ENCODE measurements at places on chromosomes 4 and X. TPM values are rescaled to one million over a fixed set of nuclear protein-coding genes. Genes with fewer than 3 reads are reported as not detected.

DNA sequence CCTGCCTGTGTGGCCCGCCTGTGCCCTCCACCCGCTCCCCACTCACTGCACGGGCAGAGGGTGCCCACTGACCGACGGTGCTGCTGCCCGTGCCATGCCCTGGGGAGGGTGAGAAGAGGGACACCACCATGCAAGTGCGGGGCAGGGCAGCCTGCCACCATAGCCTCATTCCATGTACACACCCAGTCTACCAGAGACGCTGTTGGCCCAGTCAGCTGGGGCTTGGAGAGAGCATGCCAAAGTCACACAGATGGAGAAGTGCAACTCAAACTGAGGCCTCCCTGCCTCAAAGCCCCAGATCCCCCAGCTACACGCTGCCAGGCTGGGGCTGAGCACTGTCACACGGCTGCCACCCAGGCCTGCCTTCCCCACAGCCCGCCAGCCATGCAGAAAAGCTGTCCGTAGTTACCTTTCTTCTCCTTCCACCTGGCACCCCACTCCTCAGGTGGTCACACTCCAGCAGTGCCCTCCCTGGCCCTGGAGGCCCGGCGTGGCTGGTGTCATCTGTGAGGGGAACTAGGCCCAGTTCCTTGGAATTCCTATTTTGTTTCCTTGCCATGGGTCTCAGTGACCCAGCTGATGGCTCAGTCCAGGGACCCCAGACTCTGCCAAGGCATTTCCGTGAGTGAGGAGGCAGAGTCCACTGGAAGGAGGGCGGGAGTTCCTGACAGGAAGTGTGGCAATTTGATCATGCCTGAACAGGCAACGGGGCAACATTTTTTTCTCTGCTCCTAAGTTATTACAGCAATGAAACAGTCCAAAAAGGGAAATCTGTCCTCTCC lies at the start of gene SLC2A9:
SLC2A9 (minus strand) TSS at position 627 of the 782 bp plus-strand sequence; CDS start at position 559, 68 bp downstream.
- H3K27me3 ChIP-seq: no peaks in the 10 kb centered on the region
- H3K36me3 ChIP-seq: no peaks in the 10 kb centered on the region
- H3K4me1 ChIP-seq: peaks cover 57% of the 10 kb centered on the region

FAM47A gene
- total RNA-seq: not detected

DNA sequence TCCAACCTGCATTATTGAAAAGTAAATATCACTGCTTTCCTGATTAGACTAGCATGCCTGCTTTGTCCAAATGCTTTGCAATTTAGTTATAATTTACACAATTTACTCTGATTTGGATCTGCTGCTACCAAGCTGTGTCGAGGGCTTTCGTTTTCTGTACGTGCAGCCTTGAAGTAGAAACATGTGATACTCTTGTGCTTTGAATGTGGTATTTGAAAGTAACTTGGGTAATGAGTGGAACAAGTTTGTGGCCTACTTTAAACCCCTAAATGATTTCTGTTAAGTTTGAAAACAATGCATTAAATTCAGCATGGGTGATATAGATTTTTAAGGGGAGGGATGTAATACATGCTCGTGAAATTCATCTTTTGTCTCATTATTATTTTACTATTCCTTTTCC lies 240.7 kb downstream of the IQCM start:
- DNase-seq: no peak
- no peak overlapping the region for H3K27ac ChIP-seq
- no peak overlapping the region for H3K4me3 ChIP-seq
- H3K36me3 ChIP-seq: no peaks in the 10 kb centered on the region

DNA sequence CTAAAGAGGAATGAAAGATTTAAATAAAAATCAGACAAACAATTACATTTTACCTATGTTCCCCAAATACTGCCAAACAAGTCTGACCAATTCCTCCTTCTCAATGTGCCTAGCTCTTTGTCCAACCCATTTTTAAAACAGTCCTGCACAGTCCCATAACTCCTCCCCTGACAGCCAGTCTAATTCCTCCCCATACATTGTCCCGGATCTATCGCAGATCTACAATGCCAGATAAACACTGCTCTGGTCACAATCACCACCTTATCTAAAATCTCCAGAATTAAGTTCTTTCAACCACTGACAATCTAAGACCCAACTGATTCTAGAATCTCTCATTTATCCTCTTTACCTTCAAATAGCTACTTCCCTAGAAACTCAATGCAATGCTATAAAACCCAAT lies 176.0 kb downstream of the APBB2 start:
- H3K27me3 ChIP-seq: no peaks in the 10 kb centered on the region
- no peak overlapping the region for H3K27ac ChIP-seq
- H3K4me1 ChIP-seq: no peaks in the 10 kb centered on the region
- H3K36me3 ChIP-seq: no peaks in the 10 kb centered on the region

KLHL4 gene
- total RNA-seq: 0.50 TPM

- no peak overlapping the region for H3K4me3 ChIP-seq
- no peaks in the 10 kb centered on the region for H3K27me3 ChIP-seq
- DNase-seq: no peak
- peaks cover 2% of the 10 kb centered on the region for H3K36me3 ChIP-seq
- H3K27ac ChIP-seq: no peak overlapping the region
- no peaks in the 10 kb centered on the region for H3K4me1 ChIP-seq
Measured at GRCh38 chrX:154068560-154068959, 29.0 kb downstream of the MECP2 start.

UGT8 gene
- not detected for total RNA-seq

DNA sequence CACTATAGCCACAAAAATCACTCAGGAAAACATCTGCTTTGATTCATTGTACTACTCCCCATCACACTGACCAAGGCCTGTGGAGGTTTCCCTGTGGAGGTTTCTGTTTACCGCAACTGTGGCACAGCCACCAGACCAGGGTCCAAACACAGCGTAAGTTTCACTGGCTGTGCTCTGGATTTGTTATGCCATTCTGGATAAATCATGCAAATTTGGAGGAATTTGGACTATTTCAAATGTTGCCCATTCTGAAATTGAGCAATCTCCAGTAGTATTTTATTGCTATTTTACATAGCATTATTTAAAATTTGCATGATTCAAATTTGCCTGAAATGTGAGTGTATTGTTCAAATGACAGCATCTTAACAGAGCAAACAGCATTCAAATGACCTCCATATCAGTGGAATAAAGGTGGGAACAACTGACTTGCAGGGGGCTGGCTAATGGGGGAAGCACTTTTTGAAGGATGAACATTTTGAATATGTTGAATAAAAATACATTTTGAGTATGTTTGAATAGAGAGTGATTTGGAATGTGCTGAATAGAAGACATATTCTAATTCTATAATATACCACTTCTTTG lies 66.1 kb upstream of the ACSL1 start:
- DNase-seq: no peak
- no peaks in the 10 kb centered on the region for H3K36me3 ChIP-seq
- H3K27ac ChIP-seq: peak overlapping the region; percentile 73
- no peak overlapping the region for H3K4me3 ChIP-seq
- peaks cover 75% of the 10 kb centered on the region for H3K4me1 ChIP-seq

GRCh38 chrX:26580021-26580420 lies 364.1 kb downstream of the MAGEB5 start:
- no peaks in the 10 kb centered on the region for H3K4me1 ChIP-seq
- no peaks in the 10 kb centered on the region for H3K36me3 ChIP-seq
- H3K27ac ChIP-seq: no peak overlapping the region
- no peaks in the 10 kb centered on the region for H3K27me3 ChIP-seq

- H3K4me3 ChIP-seq: no peak overlapping the region
- DNase-seq: no peak
- no peaks in the 10 kb centered on the region for H3K4me1 ChIP-seq
- peaks cover 2% of the 10 kb centered on the region for H3K27me3 ChIP-seq
- no peak overlapping the region for H3K27ac ChIP-seq
- H3K36me3 ChIP-seq: no peaks in the 10 kb centered on the region
Measured at GRCh38 chrX:95678679-95679078, 1006.0 kb upstream of the DIAPH2 start.

- H3K27ac ChIP-seq: no peak overlapping the region
- no peak overlapping the region for H3K4me3 ChIP-seq
- H3K36me3 ChIP-seq: no peaks in the 10 kb centered on the region
Measured at GRCh38 chr4:9898596-9899305, 117.3 kb downstream of the DRD5 start.

- no peaks in the 10 kb centered on the region for H3K27me3 ChIP-seq
- no peaks in the 10 kb centered on the region for H3K4me1 ChIP-seq
- no peak overlapping the region for H3K27ac ChIP-seq
- no peaks in the 10 kb centered on the region for H3K36me3 ChIP-seq
Measured at GRCh38 chrX:28126886-28127285, 145.6 kb upstream of the DCAF8L1 start.

ZIC3 gene
- not detected for total RNA-seq

MAB21L2 gene
- 0.47 TPM for total RNA-seq

DNA sequence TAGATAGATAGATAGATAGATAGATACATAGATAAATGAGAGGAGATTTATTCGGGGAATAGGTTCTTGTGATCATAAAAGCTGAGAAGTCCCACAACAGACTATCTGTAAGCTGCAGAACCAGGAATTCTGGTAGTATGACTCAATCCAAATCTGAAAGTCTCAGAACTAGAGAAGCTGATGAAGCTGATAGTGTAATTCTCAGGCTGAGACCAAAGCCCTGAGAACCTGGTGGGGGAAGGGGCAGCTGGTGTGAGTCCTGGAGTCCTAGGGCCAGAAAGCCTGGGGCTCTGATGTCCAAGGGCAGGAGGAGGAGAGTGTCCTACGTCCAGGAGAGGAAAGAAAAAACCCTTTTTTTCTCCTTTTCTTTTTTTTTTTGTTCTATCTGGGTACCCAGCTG lies 8.0 kb upstream of the BANK1 start:
- H3K27me3 ChIP-seq: no peaks in the 10 kb centered on the region
- no peaks in the 10 kb centered on the region for H3K36me3 ChIP-seq
- no peaks in the 10 kb centered on the region for H3K4me1 ChIP-seq
- H3K27ac ChIP-seq: no peak overlapping the region

DNA sequence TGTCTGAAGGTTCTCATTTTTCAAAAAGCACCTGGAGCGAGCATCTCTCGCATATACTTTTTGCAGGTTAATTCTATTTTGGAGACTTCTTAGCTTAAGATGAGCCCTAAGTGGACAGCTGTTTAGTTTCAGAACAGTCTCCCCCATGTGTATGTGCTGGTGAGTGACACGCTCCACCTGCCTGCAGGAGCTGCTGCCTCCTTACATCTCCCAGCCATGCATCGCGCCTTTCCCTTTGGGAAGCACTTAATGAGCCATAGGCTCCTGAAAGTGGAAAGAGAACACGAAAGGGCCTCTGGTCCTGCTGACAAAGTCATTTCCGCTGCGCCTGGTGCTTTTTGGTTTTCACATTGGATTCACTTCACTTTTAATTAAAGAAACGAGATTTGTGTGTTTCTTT lies 56.1 kb downstream of the TRIML2 start:
- H3K27me3 ChIP-seq: no peaks in the 10 kb centered on the region
- H3K4me1 ChIP-seq: no peaks in the 10 kb centered on the region
- H3K4me3 ChIP-seq: no peak overlapping the region
- H3K36me3 ChIP-seq: no peaks in the 10 kb centered on the region

DNA sequence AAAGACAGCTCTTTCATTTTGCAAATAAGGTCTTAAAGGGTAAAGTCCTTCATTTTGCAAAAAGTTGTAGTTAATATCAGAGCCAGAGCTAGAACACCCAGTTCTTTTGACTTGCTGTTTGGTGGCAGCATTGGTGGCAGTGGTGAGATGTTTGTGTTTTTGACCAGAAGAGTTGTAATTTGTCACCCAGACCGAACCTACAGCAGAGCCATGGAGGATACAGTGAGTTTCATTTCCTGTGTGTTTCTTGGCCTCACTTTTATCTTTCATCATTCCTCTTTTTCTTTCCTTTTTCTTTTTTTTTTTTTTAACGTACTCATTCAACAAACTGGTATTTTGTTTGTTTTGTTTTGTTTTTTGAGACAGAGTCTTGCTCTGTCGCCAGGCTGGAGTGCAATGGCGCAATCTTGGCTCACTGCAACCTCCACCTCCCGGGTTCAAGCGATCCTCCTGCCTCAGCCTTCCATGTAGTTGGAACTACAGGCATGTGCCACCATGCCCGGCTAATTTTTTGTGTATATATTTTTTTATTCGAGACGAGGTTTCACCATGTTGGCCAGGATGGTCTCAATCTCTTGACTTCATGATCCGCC lies 116.4 kb downstream of the AFF1 start:
- H3K27me3 ChIP-seq: no peaks in the 10 kb centered on the region
- H3K4me1 ChIP-seq: peaks cover 35% of the 10 kb centered on the region
- H3K36me3 ChIP-seq: peaks cover 5% of the 10 kb centered on the region
- no peak overlapping the region for H3K27ac ChIP-seq
- no peak for DNase-seq

Data from liver (tissue), 10 donors.